NCI-H226 (cell line): ENCODE measurements at places on chromosomes 4 and X.

- no peak for DNase-seq
Measured at GRCh38 chrX:51891821-51892551, 1.4 kb upstream of the MAGED1 start.

GRCh38 chr4:123393721-123394120 lies 2.9 kb upstream of the SPRY1 start:
- no peak for DNase-seq

- DNase-seq = peak; percentile 1
Measured at GRCh38 chrX:141341743-141342142, 99.4 kb upstream of the SPANXC start.

DNA sequence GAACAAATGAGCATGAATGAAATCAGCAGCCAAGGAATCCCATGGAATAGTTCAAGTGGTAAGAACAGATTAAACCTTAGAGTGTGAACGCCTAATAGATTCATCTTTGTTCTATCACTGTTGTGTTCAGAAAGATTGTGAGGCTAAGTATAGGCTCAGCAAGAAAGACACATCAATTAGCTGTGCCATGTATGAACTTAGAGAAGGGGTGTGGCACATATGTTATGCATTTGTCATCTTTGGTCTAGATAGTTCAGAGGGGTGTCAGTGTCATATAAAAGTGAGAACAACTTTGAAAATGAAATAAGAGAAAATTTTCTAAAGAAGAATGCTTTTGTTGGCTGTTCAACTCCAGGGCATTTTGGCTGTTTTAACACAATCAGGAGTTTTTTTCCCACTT lies 9.4 kb downstream of the DAPP1 start:
- no peak for DNase-seq

DNA sequence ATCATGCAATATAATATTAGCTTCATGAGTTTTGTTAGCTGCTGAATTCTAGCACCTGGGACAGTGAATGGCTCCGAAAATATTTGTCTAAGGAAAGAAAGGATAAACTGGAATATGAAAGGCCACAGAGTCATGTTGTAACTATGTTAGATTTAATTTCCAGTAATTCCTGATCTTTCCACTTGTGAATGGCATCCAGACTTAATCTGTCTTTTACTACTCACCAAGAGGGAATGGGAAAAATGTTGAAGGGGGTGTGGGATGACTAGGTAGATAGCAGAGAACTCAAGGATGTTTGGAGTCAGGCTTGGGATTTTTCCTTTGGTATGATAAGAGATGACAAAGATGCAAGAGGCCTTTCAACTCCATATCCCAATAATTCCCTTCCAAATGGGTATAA lies 9.4 kb downstream of the ADH6 start:
- DNase-seq = peak; percentile 96

GRCh38 chr4:24603343-24603742 lies 19.0 kb upstream of the DHX15 start:
- DNase-seq = no peak

DNA sequence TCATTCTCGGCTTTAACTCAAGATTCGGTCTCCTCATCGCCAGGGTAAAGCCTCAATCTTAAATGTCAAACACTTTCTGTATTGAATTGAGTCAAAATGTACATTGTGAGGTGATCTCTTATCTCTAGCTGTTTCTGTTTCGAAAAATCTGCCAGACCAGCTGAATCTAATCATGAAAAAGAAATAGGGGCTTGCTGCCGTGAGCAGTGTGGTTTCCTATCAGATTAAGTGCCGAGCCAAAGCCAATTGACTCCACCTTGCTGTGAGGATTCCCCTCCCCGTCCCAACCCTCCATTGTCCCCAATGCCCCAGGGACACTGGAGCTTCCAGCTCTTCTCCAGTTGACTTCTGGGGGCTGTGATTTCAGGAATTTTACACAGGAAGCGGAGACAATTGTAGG lies 12.5 kb upstream of the CRLF2 start:
- no peak for DNase-seq

- no peak for DNase-seq
Measured at GRCh38 chr4:15925830-15926229, 12.7 kb downstream of the FGFBP1 start.

- DNase-seq = no peak
Measured at GRCh38 chrX:24020306-24020876, 6.6 kb downstream of the KLHL15 start.

DNA sequence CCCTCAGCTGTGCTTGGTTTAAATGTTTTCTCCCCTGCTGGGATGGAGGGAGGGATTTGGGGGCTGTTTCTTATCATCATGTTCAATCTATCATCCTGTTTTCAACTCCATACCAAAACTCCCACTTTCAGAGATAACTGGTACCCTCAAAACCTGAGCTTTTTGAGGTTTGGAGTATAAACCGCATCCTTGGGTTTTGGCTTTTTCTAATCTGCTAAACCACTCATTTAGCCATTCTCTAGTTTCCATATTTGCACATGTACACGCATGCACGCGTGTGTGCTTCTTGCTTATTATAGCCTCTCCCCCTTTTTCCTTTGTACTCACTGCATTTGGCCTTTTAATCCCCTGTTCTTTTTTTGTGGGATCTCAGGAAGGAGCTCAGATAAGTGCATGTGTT lies 116.7 kb upstream of the TEX13D start:
- DNase-seq = no peak

DNA sequence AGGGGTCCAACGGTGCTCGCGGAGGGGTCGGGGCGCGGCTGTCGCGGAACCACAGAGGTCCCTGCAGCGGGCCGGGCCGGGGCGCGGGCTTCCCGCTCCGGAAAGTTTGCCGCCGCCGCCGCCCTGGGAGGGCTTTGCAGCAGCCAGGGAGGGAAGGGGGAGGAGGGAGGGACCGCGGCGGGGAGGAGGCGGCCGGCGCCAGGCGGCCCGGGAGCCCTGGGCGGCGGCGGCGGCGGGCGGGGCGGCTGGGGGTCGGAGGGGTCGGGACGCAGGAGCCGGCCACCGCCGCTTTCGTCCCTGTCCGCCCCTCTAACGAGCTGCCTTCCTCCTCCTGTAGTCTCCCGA lies 375 bp downstream of the FGFR3 start:
- DNase-seq = peak; percentile 5

DNA sequence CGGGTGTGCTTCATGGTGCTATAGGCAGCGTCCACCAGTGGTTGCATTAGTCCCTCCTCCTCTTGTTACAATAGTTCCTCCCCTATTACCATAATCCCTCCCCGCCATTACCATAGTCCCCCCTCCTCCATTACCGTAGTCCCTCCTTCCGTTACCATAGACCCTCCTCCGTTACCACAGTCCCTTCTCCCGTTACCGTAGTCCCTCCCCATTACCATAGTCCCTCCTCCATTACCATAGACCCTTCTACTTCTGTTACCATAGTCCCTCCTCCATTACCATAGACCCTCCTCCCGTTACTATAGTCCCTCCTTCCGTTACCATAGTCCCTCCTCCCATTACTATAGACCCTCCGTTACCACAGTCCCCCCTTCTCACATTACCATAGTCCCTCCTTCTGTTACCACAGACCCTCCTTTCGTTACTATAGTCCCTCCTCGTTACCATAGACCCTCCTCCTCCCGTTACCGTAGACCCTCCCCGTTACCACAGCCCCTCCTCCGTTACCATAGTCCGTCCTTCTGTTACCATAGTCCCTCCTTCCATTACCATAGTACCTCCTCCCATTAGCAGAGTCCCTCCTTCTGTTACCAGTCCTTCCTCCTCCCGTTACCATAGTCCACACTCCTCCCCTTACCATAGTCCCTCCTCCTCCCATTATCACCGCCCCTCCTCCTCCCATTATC lies 129.6 kb downstream of the DHRSX start:
- peak; percentile 80 for DNase-seq

DNA sequence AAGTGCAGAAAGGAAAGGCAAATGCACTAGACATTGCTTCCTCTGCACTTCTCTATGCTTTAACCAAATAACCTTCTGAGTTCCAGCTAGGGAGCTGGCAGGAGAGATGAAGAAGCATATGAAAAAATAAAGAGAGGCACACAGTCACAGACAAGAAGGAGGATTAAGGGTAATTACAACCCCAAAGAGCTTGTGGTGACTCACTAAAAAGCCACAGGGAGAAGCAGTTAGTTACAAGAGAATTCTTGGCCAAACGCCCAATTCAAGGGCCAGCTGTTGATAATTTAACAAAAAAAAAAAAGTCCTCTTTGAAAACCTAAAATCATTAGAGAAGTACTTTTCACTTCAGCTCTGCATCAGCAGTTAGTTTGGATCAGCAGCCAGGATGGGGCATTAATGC lies 478.0 kb downstream of the KCNIP4 start:
- peak; percentile 8 for DNase-seq

GRCh38 chr4:83606898-83607297 lies 71.0 kb downstream of the GPAT3 start:
- no peak for DNase-seq
